H4 (cell line): ENCODE measurements at places on chromosomes 4 and X.

GRCh38 chr4:108486046-108486445 lies 134.3 kb upstream of the RPL34 start:
- no peak for DNase-seq

DNA sequence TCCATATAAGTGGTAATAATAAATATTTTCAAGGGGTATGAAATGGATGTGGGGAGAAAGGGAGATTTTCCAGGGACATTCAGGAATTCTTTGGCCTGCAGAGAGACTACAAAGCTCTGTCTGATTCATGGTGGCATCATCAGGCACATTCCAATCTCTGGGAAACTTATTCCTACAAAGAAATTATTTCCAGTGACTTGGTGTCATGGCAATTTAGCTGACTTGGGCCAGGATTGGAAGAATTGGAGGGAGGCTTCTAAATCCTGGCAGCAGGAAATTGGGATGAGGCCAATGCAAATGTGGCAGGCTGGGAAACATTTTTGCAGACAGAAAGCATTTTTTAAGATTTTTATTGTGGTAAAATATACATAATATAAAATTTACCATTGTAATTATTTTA lies 204.6 kb downstream of the RTL9 start:
- DNase-seq, result no peak

DNA sequence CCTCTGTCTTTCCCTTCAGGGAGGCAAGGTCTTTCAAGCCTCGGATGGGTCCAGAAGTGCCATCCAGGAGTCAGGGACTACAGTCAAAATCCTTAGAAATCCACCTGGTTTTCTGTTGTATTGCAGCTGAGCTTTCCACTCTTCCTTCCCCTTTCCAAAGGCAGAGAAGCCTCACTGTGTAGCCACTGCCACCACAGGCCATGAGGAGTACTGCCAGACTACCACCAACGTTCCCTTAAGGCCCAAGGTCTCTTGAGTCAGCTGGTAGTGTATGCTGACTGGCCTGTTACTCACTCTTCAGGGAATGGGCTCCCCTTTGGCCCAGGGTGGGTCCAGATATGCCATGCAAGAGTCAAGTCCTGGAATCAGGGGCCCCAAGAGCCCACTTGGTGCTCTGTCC lies 1454.1 kb downstream of the PCDH19 start:
- DNase-seq, result peak; percentile 3

DNA sequence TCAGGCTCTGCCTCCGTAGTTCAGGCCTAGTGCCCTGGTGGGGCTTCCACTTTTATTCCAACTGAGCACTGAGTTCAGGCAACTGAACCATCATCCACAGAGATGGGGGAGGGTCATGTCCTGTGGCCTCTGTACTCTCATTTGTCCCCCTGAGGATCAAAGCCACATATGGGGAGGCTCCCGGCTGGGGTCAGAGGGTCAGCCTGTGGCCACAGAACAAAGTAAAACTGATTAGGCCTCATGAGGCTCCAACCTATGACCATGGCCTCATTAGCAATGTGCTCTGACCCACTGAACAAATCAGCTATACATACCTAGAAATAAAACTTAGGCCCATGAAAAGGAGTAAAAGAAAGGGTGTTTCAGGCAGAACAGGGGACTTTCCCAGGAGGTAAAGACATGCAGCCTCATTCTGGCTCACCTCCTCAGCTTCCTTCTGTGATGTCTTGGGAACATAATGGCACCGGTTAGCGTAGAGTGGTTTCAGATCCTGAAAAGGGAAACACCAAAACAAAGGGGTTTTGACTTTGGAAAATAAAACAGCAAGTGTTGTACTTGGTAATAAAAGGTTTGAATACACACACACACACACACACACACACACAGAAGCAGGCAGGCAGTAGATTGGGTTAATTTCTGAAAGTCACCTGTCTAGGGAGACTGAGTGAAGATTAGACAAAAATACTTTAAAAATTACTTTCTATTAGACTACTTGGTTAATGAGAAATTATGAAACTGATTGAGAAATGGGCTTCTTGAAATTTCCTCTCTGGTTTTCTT lies 24.3 kb downstream of the TMEM255A start:
- no peak for DNase-seq

- DNase-seq, result no peak
Measured at GRCh38 chrX:121407627-121408026, 360.2 kb downstream of the GLUD2 start.
